Kidney tubule cell (primary cell): ENCODE measurements at places on chromosomes 4 and X.
A peak's percentile ranks its signal among the peaks of the same experiment; 100 is the strongest.

DNA sequence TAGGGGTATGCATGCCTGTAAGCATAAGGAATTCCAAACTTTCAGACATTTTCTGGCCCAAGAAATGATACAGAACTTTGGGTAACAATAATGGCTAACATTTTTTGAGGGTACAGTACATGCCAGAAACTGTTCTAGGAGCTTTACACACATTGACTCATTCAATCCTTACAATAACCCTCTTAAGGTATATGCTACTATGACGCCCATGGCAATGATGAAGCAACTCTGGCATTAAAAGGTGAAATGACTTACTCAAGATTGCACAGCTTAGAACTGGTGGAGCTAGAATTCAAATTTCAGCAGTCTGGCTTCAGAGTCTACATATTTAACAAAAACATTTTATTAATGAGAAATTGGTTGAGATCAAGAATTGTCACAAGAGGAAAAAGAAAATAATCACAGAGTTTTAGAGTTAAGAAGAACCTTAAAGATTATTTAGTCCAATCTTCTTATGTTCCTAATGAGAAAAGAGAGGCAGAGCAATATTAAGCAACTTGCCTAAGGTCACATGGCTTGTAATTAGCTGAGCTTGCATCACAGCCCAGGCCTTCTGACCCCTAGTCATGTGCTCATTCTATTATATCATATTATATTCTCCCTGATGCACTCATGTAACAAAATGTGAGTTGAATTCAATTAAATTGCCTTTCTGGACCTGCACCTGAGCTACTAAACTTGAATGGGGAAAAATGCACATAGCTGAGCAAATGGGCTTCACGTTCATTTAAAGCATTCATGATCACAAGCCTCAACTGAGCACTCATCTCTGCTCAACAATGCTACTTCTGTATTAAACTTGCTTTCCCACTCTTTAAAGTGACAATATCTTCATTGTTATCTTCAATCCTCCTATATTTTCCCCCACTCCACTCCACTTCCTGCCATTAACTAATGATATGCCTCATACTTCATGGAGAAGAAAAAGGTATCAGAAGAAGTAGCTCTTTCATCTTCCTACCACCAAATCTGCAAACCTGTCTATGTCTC lies 73.2 kb downstream of the ENOX2 start:
- DNase-seq, result no peak

GRCh38 chr4:2637956-2638552 lies 101.6 kb downstream of the FAM193A start:
- no peak for DNase-seq

- no peak for DNase-seq
Measured at GRCh38 chr4:79585834-79586233, 177.8 kb upstream of the GK2 start.

DNA sequence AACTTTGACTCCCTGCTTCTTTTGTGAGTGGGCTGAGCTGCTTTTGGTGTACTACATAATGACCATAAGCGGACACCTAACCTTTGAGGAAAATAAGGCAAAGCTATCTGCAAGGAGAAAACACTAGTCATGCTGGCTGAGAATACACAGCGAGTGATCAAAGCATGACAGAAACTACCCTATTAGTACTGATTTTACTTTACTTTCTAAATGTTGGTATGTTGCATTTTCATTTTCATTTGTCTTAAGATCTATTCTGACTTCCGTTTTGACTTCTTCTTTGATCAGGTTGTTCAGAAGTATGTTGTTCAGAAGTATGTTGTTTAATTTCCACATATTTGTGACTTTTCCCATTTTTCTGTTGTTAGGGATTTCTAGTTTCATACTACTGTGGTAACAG lies 361.1 kb downstream of the TRAM1L1 start:
- DNase-seq, result no peak

DNA sequence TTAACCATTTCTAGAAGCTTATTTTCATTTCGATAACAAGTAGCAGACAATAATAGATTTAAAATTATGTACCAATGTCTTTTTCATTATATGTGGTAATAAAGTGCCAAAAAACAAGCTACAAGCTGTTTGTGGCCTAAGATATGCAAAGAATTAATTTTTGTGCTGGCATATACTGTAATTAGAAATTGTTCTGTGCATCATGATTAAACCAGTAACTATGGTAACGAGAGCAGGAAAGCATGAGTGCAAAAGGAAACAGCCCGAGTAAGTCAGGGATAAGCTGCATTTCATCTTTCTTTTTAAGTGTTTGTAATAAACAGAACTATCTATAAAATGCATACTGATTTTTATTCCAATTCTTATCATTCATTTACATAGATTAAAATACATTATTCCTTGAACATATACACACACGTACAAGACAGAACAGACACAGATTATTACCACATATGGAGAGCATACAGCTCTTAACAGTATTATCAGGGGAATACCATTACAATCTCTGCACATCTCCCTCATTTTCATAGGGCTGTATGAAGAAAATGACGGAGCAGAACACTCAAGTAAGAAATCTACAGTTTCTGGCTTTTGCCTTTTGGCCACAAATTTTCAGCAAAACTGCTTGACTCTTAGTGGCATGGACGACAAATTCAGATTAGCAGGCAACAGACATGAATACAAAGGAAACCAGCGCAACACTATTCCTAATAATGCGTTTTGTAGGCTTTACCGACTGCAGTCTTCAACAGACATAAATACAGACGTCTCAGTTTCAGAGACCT lies 121.3 kb upstream of the WDR17 start:
- no peak for DNase-seq

GRCh38 chr4:7207628-7208231 lies 15.4 kb downstream of the SORCS2 start:
- no peak for DNase-seq

- no peak for DNase-seq
Measured at GRCh38 chrX:17597327-17597726, 140.0 kb upstream of the SCML1 start.

GRCh38 chrX:21873063-21873775 lies 17.4 kb downstream of the YY2 start:
- DNase-seq, result no peak

DNA sequence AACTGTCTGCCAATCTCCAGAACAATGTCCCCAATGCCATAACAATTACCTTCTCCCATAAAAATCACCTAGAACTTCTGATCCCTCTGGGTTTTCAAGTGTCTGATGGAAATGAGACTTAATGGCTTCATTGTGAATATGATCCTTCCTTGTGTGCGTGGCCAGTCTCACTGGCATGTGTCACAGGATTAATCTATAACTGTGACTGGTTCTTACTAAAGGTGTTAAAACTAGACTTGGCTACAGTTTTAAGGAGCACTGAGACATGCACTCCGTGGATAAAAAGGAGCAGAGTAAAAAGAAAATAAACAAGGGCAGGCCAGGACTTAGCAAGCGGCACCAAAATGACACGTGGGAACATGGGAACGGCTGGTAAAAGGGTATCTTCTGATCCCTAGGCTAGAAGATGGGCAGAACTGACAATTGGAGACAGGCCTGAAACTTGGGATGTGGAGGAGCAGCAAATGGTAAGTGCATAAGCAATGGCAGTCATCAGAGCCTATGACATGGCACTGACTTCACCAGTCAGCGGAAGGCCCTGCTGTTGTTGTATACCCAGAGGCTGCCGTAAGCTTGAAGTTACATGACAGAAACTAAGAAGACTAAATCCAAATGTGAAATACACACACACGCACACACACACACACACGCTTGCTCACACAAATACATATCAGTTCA lies 256.6 kb upstream of the NOCT start:
- DNase-seq, result peak; percentile 62

DNA sequence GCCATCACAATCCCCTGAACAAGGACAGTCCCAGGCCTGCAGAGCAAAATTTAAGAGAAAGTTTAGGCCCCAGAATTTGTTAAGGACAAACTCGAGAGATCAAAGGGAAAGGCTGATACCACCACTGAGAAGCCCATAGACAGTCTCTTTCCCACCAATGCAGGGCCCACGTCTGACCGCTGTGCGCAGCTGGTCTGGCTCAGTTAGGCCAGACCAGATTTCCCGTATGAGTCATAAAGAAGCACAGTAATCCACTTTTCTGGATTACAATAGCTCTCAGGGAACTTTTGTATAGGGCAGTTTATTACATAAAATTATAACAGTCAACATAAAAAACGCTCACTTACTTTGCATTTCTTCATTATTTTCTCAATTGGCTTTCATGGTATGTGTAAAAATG lies 259.5 kb downstream of the RCHY1 start:
- DNase-seq, result no peak

DNA sequence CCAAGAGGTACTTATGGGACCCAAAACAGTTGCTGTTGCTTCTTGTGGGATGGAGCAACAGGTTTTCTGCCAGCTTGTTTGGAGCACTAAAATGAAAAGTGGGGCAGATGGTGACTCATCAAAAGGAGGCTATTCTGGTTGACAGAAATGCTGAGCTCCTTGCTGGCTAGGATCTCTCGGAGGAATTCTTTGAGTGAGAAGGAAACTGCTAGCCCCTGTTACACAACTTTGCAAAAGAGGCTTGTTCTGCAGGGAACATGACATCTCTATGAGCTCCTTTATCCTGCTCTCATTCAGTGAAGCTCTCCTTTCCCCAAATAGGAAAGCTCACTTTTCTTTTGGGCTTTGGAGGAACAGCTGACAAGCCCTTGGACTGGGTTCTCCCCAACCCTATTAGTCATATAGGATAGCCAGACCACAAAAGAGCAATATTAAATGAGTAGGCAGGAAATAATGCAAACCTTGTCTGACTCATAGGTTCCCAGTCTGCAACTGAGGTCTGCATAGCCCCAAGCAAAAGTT lies 108.3 kb downstream of the CDS1 start:
- peak; percentile 79 for DNase-seq

DNA sequence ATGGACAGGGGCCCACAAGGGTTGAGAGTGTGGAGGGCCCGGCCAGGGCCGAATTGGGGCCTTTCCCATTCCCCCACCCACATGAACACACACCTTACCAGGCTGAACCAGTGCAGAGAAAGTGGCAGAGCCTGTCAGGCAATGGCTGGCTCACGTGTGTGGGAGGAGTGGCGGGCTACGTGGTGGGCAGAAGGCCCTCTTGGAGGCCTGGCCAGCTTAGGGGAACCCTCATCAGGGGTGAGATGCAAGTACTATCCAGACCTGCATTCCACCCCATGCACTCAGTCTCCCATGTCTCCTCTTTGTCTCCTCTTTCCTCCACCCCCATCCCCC lies 965 bp downstream of the TCEAL4 start:
- peak; percentile 8 for DNase-seq

DNA sequence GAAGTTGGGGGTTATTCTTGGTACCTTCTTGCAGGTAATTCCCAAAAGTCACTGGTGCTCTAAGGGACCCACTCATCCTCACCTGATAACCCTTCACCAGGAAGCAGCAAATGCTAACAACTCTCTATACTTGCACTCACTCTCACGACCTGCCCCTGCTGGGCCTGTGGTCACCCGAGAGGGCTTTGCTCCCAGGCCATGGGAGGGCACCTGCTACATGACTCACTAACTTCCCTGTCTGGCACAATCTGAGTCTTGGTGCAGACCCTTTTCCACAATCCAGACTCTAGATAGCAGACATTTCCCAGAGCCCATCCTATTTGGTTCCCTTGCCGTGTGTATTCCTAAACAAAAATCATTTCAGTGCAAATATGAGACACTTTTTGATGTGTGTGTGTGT lies 403.8 kb upstream of the FAT1 start:
- peak; percentile 22 for DNase-seq

- no peak for DNase-seq
Measured at GRCh38 chr4:113593400-113594230, 167.9 kb downstream of the CAMK2D start.

DNA sequence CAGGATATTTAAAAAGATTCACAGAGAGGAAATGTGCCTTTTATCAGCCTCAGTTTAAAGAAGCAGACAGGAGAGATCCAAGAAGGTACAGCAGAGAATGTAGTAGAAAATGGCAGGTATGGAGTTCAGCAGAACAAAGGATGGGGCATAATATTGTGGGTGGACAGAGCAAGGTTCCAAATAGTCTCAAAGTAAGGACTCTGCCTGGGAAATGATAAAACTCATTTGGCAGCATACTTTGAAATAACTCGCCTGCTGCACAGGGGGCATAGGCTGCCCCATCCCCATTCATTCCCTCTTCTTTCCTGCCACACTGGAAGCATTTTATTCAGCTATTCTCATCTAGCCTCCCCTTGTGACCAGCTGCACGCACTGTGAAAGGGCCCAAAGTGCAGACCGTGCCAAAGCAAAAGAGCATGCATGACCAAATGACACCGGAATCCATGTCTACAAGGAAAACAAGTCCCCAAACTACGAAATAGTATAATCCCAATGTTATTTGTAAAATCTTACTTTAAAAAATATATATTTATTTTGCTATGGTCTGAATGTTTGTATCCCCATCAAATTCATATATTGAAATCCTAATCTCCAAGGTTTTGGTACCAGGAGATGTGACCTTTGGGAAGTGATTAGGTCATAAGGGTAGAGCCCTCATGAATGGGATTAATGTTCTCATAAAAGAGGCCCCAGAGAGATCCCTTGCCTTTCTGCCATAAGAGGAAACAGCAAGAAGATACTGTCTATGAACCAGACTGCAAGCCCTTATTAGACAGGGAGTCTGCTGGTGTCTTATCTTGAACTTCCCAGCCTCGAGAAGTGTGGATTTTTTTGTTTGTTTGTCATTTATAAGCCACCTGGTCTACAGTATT lies 77.4 kb upstream of the PRSS48 start:
- no peak for DNase-seq

DNA sequence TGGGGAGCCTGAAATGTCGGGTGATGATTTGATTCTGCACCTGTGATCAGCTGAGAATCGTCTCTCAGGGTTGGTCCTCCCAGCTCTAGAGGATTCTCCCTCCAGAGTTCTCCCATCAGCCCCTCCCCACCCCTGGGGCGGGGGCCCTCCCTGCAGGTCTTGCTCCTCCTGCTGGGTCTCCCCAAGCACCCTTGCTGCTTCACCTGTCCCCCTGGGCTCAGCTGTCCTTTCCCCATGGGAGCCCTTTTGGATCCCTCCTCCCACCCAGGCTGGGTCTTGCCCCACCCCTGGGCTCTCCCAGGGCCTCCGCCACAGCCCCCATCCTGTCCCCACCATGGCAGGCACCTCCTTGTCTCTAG lies 22.2 kb downstream of the PSAPL1 start:
- no peak for DNase-seq

- no peak for DNase-seq
Measured at GRCh38 chr4:8512510-8512909, 67.7 kb upstream of the GPR78 start.

GRCh38 chr4:76723924-76724323 lies 174.0 kb downstream of the SOWAHB start:
- peak; percentile 83 for DNase-seq

DNA sequence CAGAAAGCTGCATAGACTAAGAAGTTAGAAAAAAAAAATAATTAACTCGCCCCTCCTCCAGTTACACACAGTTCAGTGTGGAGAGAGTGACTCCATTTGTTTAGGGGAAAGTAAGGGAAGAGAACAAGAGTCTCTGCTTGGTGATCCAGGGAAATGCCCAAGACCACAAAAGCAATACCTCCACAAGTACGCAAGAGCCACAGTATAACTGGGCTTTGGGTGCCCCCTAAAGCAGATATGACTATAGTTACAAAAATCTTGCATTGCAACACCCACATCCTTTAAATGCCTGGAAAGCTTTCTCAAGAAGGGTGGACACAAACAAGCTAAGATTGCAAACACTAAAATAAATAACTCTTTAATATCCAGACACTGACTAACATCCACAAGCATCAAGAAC lies 164.2 kb upstream of the NRK start:
- DNase-seq, result no peak
